ENCODE measurements at places on chromosomes 2 and 18.

DNA sequence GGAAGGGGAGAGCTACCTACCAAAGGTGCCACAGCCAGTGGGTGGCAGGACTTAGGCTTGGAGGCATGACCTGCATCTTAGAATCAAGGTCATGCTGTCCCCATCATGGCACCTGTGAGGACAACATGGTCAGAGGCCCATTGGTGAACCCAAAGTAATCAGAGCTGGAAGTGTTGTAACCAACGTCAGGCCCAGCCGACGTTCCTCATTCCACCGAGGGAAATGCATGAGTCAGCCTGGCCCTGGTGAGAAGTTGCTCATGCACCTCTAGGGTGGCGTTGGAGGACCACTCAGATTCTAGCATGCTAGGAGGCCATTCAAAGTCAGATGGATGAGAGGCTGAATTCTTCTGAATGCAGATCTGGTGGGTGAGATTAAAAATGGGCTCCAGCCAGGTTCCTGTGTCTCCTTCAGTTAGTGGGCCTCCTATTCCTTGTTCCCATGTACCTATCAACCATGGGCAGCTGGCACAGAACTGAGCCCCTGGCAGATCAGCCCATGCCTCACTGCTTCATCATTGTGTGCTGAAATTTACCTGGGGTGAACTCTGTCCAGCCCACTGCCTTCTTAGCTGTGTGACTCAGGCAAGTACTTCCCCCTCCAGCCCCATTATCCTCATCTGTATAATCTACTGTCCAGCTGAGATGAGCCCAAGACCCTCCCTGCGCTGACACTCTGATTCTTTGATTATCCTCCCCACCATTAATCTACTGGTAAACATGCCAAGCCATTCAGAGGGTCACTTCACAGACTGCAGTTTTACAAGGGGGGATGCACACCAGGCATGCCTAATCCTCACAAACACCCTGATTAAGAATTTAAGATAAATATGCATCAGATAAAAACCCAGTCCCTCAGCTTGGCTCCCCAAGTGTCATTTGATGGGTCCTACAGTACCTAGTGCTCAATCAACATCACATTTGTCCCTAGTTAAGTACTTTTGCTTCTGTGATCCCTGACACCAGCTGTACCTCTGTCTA, 14.0 kb downstream of the SLC14A2 start:
- no peak for DNase-seq

GRCh38 chr2:190847504-190848081, 33.0 kb upstream of the GLS start:
- DNase-seq, result no peak

- DNase-seq, result no peak
Observed at GRCh38 chr18:51070545-51070944, 40.5 kb downstream of the SMAD4 start.

DNA sequence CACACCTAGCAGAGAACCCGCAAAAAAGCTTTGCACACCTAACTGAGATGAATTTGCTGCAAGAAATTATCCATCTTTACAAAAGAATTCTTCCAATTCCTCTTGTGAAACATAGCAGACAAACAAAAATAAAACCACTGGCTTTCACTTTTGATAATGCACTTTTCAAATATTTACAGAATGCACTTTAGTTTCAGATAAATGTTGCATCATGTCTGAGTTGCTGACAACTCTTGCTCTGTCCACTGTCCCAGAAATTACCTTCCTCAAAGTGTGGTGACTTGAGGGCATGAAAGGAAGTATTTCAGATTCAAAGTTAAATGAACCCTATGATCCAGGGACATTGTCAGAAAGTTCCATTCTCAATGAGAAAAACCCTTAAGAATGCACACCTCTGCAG, 256.2 kb upstream of the PARD3B start:
- no peak for DNase-seq

DNA sequence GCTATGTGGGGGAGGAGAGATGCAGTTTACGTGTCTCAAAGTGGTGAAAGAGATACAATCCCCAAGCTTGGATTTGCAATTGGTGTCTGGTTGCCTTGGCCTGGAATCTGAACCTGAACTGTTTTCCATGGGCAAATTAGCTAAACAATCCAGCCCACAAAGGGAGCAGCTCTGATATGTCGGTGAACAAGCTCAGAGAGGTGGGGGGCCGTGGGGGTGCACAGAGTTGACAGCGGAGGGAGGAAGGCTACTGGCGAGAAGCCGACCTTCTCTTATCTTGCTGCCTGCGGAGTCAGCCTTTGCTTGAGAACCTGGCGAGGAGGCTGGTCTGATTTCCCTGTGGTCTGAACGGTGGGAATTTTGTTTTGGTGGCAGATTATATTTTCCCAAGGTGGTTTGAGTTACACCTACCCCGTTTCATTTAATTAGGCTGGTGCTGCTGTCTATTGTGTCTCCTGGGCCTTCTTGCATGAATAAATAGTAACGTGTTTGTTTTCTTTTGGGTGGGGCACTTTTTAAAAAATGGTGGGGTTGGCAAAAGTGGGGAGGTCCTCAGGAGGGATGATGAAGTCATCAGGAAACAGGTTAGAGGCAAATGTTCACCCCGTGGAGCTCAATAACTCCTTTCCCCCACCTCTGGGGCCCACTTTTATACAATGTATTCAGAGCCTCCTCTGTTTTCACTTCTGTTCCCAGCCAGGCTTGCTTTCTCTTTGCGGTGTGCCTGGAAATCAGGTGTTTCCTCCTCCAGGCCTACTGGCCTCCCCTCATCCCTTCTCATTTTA, 80.9 kb upstream of the IGFBP5 start:
- no peak for DNase-seq

GRCh38 chr2:127662937-127663565, 12.3 kb downstream of the LIMS2 start:
- no peak for DNase-seq

GRCh38 chr18:37419315-37419714, 146.3 kb downstream of the CELF4 start:
- DNase-seq, result no peak

GRCh38 chr2:216985658-216986141, 125.8 kb upstream of the TNP1 start:
- no peak for DNase-seq

DNA sequence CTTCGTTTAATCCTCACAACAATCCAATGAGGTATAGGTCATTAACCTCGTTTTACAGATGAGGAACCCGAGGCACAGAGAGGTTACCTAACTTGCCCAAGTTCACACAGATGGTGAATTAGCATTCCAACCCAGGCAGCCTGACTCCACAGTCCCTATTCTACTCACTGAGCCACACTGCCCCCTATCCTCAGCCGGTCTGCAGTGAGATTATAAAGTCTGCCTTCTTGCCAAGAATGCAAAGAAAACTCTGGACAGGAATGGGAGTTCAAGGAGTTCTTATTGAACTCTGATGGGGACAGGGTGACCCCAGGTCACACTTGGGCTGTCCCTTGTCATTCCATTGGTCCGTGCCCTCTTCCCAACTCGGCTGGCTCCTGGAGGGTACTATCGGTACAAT, 118.1 kb upstream of the MSH6 start:
- DNase-seq, result no peak

DNA sequence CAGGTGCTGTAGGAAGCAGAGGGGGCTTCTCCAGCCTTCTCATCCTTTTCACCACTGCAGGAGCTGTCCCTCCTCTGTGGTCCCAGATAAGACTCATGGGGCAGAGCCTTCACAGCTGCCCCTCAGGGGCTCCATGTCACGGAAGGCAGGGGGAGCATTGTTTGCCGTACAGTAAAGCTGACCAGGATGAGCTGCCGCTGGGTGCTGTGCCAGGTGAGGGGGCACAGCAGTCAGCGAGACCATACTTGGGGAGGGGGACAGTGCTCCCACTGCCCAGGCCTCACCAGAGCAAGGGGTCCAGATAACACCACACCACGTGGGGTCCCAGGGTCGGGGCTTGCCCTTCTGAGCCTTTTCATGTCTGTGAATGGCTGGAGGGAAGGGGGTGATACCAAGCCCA, 46.3 kb downstream of the PLEKHB2 start:
- no peak for DNase-seq

GRCh38 chr2:74128206-74128605, 19.5 kb downstream of the BOLA3 start:
- DNase-seq, result no peak

DNA sequence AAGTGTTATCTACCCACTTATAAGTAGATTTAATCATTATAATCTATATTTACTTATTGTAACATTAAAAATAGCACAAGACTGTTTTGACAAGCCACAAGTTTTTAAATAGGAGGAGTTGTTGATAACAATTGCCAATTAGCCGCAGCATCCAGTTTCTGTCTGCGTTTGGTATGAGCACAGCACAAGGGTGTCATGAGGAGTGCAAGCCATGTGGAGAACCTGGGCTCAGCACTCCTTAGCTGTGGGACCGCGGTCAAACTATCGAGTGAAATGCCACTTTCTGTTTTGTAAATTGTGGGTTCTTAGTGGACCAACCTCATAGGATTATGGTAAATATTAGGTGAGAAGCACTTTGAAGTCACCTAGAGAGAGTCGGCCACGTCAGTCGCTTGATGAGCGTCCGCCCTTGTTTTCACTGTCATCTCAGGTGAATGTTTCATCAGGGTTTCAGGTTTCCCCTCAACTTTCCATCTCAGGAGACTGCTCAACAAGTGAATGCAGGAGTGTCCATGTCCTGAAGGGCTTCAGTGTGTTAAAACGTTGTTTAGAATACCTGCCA, 294.5 kb downstream of the ZNF407 start:
- no peak for DNase-seq

GRCh38 chr18:12770469-12771219, 67.8 kb downstream of the PSMG2 start:
- no peak for DNase-seq

- no peak for DNase-seq
Observed at GRCh38 chr2:24269265-24269664, 91.1 kb downstream of the ITSN2 start.

GRCh38 chr2:35416391-35417140, 939.0 kb upstream of the CRIM1 start:
- no peak for DNase-seq

- DNase-seq, result no peak
Observed at GRCh38 chr2:169018390-169018789, 12.7 kb downstream of the ABCB11 start.

DNA sequence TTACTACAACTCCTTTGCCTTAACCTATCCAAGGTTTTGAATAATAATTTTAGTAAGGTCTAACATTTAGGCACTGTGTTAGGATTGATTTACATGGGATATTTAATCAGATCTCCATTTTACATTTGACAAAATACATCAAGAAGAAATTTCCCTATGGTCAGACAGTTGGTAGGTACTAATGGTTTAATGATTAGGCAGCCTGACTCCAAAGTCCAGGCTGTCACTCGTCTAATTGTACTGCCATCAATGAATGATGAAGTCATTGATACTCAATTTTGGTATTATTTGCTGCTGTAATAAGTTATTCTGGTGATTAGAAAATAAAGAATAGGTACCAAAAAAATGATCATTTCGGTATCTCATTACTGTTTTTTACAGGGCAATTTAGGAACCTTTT, 14.1 kb downstream of the BBS5 start:
- DNase-seq, result no peak

GRCh38 chr18:65255417-65255816, 495.4 kb upstream of the CDH7 start:
- no peak for DNase-seq

- DNase-seq, result no peak
Observed at GRCh38 chr2:61100801-61101200, 35.1 kb downstream of the SANBR start.

- DNase-seq, result no peak
Observed at GRCh38 chr2:196528486-196529223, 110.9 kb upstream of the CCDC150 start.

GRCh38 chr2:207546822-207547221, 17.1 kb downstream of the CREB1 start:
- DNase-seq, result no peak

- DNase-seq, result no peak
Observed at GRCh38 chr2:66753660-66754059, 318.7 kb downstream of the MEIS1 start.

- DNase-seq, result no peak
Observed at GRCh38 chr2:171515672-171516298, 6.5 kb upstream of the CYBRD1 start.

DNA sequence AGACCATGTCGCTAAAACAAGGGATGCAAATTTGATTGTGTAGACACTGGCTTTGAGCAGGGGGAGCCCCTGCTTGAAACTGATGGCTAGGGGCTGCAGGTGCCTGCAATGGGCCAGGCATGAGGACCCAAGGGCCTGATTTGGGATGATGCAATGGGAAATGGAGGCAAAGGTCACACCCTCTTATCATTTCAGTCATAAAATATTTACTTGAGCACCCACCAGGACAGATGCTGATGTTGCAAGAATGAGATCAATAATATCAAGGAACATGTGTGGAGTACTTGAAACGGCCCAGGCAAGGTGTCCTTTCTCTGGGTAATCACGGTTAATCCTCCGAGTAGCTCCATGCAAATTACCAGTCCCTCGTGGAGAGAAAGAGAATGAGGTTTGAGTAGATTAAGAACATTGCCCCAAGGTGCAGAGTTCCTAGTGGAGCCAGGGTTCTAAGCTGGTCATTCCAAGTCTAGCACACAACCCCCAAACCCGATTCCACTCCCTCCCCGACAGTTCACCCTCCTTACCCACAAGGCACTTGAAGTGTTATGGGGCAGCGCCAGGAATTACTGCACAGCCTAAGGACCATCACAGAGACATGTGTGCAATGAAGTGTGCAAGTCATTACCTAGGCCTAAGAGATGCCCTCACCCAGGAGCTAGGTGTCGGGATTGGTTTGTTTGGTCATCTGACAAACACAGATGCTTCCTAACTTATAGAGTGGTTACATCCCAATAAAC, 14.0 kb upstream of the TMBIM1 start:
- no peak for DNase-seq

DNA sequence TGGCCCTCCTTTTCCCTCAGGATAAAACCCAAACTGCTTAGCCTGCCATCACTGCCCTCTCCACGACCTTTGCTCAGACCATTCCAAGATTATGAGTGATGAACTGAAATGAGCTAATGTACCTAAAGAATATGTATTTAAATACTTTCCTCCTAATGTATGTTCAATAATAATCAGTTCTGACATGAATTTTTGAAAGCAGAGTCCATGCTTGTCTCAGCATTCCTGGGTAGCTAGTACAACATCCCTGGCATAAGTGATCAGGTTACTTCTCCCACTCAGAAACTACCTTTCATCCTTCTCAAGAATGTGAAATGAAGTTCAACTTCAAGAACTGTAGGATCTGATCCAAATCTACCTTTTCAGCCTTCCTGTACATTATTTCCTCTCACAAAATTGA, 103.6 kb downstream of the UNC80 start:
- no peak for DNase-seq

GRCh38 chr2:39631256-39631655, 34.5 kb upstream of the TMEM178A start:
- no peak for DNase-seq

DNA sequence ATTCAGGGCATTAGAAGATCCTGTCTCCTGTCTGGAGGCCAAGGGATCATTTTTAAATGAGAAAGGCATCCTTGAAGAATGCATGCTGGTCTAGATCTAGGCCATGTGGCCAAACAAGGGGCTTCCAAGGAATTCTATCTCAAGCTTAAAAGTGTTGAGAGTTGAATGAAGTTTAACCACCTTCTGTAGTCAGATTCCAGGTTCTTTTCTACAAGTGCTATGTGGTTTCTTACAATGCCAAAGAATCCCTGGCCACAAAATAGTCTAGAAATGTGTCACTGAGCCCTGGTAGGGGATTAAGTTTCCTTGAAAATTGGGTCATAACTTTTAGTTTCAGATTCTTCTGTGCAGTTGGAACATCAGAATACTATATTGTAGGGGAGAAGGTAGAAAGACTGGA, 640.7 kb upstream of the ACVR2A start:
- DNase-seq, result no peak

- DNase-seq, result no peak
Observed at GRCh38 chr2:204652063-204652462, 106.8 kb downstream of the PARD3B start.

Data from activated T-cell treated with anti-CD3 and anti-CD28 coated beads for 48 hours (primary cell).